Stimulated activated naive CD8-positive, alpha-beta T cell treated with anti-CD3 and anti-CD28 coated beads, Interleukin-15, Interleukin-2, amounts not matched to agents 100 U/mL and 50 U/mL, for 24 hours (primary cell): ENCODE measurements at places on chromosomes 3 and 15.

- DNase-seq = no peak
Measured at GRCh38 chr15:57797110-57797509, 90.6 kb downstream of the POLR2M start.

GRCh38 chr15:100263721-100264455, 77.9 kb downstream of the ADAMTS17 start:
- no peak for DNase-seq

GRCh38 chr15:57436166-57436565, 59.9 kb downstream of the CGNL1 start:
- DNase-seq = no peak

DNA sequence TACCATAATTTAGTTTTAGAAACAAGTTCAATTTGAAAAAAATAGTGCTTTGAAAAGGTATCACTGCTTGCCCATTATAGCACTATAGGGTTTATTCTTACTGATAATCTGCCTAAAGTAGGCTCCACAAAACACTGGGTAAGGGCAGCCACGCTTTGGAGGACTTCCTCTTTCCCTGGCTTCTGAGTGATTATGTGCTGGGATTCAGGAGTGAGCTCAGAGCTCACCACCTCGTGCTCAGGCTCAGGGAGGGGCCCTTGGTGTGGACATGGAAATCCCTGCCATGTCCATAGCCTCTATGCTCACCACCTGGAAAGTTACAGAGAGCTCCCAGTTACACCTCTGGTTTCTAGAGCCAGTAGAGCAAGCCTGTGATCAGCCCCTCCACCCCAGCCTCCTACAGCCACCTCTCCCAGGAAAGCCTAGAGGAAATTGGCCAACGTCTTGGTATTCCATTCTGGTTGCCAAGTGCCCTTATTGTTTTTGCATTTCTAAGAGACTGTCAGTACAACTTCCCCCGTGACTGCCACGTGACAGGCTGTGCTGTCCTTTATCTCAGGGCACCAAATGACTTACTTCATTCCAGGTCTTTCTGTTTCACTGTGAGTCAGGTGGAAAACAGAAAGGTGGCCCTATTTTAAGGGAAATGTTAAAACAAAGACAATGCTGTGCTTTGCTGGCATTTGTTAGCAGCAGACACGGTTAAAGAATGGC, 316.0 kb downstream of the RORA start:
- no peak for DNase-seq

DNA sequence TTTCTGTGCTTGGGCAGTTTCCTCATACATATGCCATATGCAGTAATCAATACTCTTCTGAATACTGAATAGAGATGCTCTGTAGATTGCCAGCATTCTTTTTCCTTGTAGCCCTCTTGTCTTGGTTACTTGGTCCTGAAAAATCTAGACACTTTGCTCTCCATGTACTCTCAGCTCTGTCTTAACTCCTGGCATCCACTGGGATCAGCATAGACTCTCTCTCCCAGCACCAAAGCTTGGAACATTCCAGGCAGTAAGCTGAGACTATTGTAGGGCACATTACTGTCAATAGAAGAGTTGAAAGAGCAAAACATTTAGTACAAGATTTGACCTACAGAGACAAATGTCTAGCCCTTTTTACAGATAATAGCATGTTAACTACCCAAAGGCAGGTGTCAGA, 1100.3 kb downstream of the TBL1XR1 start:
- no peak for DNase-seq

- DNase-seq = no peak
Measured at GRCh38 chr15:54029081-54029480, 50.8 kb downstream of the UNC13C start.

DNA sequence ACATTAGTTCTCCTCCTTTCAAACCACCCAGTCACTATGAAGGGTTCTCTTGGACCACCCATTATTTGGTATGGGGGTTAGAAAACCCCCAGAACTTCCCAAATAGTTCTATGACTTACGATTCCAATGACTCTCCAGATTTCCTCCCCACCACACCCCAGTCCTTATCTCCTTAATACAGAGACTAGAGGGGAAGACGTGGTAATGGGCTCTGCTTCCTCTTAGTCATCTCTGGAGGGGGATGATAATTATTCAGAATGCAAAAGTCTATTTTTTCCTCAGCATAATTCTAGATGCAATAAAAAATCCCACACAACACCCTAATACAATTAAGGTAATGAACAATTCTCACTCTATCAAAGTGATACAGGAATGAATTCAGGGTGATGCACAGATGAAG, 48.9 kb upstream of the CFAP161 start:
- DNase-seq = no peak

- DNase-seq = no peak
Measured at GRCh38 chr15:101028772-101029438, 109.7 kb downstream of the LRRK1 start.

- DNase-seq = no peak
Measured at GRCh38 chr3:96991800-96992365, 177.5 kb downstream of the EPHA6 start.

DNA sequence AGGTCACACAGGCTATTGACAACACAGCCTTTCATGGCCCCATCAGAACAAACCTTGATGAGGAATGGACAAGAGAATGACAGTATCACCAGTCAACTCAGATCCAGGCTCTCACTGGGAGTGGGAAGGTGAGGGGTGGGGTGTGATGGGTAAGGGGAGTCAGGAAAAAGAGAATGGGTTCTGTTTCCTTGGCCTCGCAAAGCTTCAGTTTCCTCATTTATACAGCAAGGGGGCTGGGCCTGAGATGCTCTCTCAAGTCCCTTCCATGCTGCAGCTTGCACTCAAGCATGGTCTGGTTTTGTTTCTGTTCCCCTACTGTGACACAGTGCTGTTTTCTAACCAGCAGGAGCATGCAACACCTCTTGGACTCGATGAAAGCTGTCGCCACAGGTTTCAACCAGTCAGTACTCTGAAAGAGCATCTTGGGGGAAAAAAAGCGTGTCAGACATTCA, 65.7 kb upstream of the IL12A start:
- DNase-seq = no peak

- no peak for DNase-seq
Measured at GRCh38 chr15:59174151-59174834, 32.4 kb upstream of the LDHAL6B start.

GRCh38 chr15:75666823-75667501, 19.2 kb downstream of the SNX33 start:
- no peak for DNase-seq

- DNase-seq = no peak
Measured at GRCh38 chr15:96747291-96747690, 416.8 kb downstream of the NR2F2 start.

DNA sequence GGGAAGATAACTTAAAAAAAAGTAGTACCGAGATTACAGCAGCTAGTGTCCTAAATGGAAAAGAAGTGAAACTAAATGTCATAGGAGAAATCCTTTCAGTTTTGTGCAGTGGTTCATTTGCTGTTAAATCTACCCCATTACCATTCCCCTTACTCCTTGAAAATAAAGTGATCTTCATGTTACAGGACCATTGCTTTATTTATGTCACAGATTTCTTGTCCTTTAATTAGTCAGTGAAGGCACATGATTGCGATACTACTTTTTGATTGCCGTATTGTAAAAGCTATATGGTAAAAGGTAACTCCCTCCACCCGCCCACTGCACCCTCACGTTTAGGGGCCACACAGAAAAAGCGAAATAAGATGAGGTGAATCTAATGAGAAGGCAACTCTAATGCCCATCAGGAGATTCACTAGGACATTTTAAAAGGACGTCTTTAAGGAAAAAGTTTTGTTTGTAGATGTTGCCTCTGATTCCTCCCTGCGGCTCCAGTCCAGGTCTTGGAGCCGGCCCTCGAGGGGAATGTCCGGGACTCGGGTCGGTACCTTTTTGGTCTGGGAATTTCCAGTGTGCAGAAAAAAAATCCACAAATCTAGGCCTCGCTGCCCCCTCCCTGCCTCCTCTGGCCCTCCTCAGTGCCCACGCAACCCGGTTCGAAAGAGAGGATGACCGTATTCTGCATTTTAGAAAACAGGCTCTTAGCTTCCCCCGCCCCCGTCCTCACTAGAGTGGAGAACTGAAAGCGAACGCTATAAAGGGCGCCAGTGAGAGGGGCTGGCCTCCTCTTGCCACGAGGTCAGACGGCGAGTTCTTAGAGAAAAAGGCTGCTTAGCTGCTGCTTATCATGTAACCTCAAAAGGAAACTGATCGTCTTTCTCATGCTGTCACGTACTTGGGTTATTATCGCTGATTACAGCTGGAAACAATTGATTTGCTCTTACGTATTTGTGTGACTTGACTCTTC, 21.8 kb upstream of the NFKBIZ start:
- DNase-seq = peak; percentile 92

GRCh38 chr3:177341736-177342419, 144.6 kb upstream of the TBL1XR1 start:
- DNase-seq = no peak

- no peak for DNase-seq
Measured at GRCh38 chr3:171346582-171347300, 113.5 kb downstream of the TNIK start.

- no peak for DNase-seq
Measured at GRCh38 chr3:134198414-134198813, 52.2 kb downstream of the RYK start.

- no peak for DNase-seq
Measured at GRCh38 chr3:140394488-140395133, 283.3 kb upstream of the TRIM42 start.

- no peak for DNase-seq
Measured at GRCh38 chr3:176969506-176969905, 227.8 kb downstream of the TBL1XR1 start.

- no peak for DNase-seq
Measured at GRCh38 chr15:98785807-98786621, 137.7 kb downstream of the IGF1R start.

DNA sequence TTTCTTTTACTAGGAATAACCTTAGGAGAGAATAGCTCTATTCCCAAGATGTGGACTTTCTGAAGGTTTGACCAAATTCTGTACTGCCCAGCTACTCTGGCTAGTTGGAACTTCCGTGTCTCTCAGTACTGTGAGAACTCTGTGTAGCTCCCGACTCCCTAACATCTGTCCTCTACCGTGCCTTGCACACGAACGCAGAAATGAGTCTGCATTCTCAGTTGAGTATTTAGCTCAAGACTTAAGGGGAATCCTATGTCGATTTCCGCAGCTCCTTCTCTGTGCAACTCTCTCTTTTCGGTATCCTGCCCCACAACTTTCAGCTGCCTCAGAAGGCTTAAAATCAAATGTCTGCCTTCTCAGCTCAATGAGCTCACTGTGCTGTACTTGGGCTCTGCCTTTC, 86.7 kb upstream of the EPHB3 start:
- DNase-seq = no peak

- no peak for DNase-seq
Measured at GRCh38 chr3:44428910-44429309, 48.6 kb downstream of the ZNF445 start.

DNA sequence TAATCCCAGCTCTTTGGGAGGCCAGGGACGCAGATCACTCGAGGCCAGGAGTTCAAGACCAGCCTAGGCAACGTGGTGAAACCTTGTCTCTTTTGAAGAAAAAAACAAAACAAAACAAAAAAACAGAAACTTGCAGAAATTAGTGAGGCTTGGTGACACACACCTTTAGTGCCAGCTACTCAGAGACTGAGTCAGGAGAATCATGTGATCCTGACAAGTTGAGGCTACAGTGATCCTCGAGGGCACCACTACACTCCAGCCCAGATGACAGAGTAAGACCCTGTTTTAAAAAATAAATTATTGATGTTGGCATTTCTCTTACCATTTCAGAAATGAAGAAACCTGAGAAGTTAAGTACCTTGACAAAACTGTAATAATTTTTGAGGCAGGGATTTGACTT, 44.6 kb upstream of the CCNB2 start:
- no peak for DNase-seq

DNA sequence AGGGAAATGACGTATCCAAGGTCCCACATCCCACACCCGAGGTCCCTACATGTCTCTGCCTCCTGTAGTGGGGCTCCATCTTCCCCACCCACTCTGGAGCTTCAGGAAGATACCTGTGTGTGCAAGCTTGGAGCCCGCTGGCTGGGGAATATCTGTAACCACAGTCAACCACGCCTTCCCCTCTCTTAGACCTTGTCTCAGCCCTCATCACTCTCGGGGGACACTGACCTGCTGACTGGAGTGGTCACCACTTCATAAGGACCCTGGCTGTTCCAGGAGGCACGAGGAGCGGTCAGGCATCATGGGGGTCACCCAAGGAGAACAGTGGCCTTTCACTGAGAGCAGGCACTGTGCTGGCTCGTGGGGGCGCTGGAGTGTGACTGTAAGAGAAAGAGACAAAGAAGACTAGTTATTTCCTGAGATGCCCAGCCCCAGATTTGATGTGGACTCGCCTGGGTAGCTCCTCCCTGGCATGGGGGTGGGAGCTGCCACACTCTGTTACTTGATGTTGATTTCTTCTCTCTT, 48.6 kb downstream of the CTXND1 start:
- no peak for DNase-seq

DNA sequence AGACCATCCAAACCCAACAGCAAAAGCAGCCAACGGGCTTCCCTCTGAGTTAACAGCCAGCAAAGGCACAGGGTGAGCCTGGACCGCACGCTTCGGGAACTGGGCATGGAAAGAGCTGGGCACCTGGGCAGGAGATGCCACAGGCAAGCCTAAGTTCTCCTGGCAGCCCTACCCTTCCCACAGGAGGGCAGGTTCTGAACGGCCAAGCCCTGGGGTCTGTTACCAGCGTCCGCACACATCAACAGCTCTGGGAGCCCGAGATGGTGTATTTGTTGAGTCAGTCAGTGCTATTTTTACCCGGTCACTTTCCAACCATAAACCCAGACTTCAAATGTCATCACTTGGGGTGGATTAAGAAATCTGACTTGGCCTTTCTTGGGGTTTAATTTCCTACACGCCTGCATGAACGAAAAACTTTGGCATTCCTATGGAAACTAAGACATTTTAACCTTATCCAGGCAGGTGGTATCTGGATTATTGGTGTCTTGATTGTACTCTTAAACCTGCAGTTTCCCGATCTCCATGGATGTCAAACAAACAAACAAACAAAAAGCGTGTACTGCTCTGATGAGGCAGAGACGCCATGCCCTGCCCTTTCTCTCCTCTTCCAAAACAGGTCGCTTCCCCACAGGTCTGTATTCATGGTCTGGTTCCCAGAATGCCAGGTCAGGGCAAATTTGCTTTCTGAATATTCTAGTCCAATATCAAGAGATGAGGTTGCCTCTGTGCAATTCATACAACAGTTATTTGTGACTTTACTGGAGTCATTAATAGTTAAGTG, 99.7 kb downstream of the XXYLT1 start:
- DNase-seq = no peak

GRCh38 chr3:128855569-128855968, 23.9 kb upstream of the ACAD9 start:
- DNase-seq = no peak

GRCh38 chr15:42591238-42591934, 16.0 kb downstream of the STARD9 start:
- DNase-seq = no peak

DNA sequence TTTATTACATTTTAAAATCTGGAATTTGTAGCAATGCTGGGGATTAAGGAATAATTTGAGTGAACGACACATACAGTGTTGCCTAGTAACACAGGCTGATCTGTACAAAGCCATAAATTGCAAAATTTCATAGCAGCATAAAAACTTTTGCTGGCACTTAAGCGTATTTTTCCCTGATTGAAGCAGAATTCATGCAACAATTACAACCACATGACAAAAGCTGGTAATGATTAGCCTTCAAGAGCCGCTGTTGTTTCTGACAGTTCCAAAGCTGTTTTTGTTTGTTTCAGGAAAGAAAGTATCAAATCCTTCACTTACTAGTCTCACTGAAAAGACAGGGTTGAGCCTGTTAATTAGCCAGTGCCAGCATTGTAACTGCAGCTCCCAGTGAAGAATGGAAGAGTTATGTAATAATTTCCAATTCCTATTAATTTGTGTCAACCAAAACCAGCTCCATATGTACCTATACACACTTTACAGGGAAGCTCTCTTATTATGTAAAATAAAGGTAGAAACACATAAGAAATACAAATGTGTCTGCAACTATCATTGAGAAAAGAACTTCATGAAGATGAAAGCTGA, 60.7 kb downstream of the AGTR1 start:
- no peak for DNase-seq
